ENCODE measurements at places on chromosomes 7 and 10.

DNA sequence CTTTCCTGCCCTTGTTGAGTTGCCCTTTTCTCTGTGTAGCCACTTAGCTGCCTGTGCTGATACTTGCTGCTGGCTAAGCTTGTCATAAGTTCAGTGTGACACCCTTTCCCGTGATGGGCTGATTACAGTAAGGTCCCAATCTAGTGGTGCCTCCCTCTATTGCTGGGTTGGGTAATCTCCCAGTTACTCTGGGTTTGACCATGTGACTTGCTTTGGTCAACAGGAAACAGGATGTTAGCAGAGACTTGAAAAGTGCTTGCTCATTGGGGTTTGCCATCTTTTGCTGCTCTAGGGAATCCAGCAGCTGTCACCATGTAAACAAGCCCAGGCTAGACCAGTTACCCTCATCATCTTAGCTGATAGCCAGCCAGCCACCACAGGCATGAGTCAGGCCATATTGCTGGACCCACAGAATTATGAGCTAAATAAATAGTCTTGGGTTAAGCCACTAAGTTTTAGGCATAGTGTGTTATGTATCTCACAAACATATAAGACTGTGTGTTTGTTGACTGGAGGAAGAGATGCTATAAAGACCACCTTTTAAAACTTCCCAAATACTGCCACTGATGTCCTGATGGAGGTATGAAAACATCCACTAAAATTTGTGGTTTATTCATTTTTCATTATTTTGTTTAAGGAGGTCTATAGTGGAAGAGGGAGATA lies 4.0 kb upstream of the LEP start:
- no peak for DNase-seq

GRCh38 chr7:76397409-76398183 lies 11.9 kb downstream of the SSC4D start:
- peak; percentile 63 for DNase-seq

GRCh38 chr7:41237956-41238355 lies 464.9 kb downstream of the INHBA start:
- DNase-seq = no peak

DNA sequence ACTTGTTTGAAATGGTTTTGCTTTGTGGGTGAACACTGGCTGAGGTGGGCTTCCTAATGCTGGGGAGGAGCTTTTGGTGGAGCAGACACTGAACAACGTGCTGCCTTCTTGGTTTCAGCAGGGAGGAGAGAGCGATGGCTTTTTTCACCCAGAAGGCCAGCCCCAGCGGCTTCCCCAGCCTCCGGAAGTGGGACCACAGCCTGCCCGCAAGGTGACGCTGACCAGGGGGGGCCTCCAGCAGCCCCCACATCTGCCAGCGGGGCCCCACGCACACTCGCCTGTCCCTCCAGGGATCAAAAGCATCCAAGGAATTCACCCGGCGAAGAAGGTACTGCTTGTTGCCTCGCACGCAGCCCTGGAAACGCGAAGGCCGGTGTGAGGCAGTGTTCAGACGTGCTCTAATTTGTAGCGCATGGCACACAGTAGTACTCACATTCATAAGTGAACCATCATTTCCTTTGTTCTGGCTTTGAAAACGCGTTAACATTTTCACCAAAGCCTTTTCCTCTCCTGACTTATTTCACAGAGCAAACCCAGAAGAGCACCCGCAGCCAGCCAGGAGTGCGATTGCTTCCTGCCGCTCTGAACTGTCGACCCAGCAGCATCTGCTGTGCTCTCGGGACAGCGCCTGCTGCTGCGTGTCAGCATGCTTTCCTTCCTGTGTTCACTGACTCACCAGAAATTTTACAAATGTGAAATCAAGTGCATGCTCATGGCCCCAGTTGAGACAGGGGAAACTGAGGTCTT lies 48.4 kb downstream of the SHH start:
- peak; percentile 11 for DNase-seq

DNA sequence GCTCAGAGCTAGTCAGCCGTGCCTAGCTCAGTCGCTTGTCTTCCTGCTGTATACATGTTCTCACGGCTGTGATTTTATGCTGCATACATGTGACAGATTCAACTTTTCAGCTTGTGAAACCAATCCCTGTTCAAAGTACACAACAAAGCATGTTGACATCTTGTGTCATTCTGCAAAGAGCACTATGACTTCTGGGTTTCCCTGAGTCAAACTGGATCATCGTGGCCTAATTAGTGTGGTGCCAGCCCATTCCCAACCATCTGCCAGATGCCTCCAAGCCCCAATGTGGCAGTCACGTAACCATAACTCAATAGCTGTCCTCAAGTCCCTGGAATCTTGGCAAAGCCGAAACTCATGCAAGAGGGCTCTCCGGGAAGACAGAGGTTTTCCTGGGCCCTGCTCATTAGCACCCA lies 144.8 kb downstream of the MYOF start:
- no peak for DNase-seq

- no peak for DNase-seq
These were observed 61.3 kb downstream of the GFRA1 start for GRCh38 chr10:116211682-116212081.

- DNase-seq = no peak
These were observed 121.5 kb downstream of the TYW1B start for GRCh38 chr7:72706521-72706920.

- DNase-seq = no peak
These were observed 154.2 kb downstream of the GRID1 start for GRCh38 chr10:86212391-86212700.

DNA sequence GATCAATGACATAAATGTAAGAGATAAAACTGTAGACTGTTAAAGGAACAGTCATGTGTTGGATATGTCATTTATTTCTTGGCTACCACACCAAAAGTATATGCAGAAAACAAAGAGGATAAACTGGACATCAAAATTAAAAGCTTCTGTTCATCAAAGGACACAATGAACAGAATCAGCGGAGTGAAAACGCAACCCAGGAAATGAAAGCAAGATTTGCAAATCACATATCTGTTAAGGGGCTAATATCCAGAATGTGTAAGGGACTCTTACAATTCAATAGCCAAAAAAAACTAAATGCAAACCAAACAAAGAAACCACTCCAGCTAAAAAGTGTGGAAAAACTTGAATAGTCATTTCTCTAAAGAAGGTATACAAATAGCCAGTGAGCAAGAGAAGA lies 164.3 kb downstream of the ZMYND11 start:
- DNase-seq = no peak

GRCh38 chr7:139813151-139813550 lies 15.9 kb upstream of the TBXAS1 start:
- DNase-seq = no peak

GRCh38 chr10:28320799-28321198 lies 17.9 kb upstream of the MPP7 start:
- no peak for DNase-seq

DNA sequence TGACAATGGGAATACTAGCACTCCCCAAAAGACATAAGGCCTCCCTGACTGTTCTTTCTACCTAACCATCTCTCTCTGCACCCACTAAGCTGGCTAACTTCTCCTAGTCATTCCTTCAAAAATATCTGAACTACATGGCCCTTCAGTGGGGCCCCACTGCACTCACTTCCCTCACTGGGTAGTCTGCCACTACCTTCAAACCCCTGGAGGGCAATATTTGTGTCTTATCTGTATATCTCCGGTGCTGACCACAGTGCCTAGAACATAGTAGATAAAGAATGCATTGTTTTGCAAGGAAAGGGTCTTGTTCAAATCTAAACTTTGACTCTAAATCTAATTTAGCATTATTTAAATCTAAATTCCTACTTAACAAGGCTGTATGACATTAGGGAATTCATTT lies 44.3 kb downstream of the CACUL1 start:
- no peak for DNase-seq

- no peak for DNase-seq
These were observed 2.2 kb upstream of the WAC start for GRCh38 chr10:28530751-28531150.

GRCh38 chr7:130254555-130254954 lies 12.1 kb upstream of the CPA2 start:
- DNase-seq = no peak

DNA sequence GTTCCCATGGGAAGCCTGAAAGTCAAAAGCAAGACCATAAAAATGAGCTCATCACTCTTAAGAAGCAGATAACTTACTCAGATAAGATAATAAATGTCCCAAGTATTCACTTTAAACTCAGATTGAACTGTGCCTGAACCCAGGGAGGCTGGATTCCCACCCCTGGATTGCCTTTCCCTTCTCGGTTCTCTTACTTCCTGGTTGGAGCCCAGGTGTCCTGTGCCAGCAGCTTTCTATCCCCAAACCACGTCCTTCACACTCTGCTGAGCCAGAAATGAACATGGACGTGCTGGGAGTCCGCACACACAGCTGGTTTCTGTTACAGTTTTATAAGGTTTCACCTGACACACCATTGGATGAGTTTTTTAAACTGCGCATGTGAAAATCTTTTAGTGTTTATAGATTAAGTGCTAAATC lies 636.2 kb upstream of the IGFBP3 start:
- DNase-seq = no peak

DNA sequence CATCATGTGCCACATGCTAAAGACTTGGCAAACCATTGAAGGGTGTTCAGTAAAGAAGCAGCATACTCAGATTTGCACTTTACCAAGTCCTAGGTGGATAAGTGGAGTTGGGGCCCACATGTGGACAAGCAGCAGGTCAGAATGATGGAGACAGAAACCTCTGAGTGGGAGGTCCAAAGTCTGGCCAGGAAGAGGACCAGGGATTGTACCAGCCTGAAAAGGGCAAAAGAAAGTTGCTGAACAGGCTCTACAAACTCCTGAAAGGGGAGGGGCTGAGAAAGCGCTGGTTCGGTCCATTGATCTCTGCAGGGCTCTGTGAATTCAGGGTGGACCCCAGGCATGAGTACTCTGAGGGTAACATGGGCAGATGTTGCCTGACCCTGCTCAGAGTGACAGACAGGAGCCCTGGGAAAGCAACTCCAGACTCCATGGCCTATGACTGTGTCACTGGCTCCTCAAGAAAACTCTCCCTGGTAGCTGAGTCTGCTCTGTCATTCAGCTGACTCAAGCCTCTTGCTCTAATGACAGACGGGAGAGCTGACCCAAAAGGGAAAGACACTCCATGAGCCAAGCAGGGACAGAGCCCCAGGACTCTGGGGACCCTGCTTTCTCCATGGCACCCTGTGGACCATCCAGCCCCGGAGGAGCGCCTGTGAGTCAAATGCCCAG lies 68.5 kb downstream of the TBXAS1 start:
- DNase-seq = no peak

GRCh38 chr7:80646083-80646865 lies 7.8 kb downstream of the CD36 start:
- no peak for DNase-seq

- no peak for DNase-seq
These were observed 116.4 kb upstream of the TCERG1L start for GRCh38 chr10:131427901-131428300.

GRCh38 chr10:121310151-121310711 lies 288.0 kb downstream of the FGFR2 start:
- no peak for DNase-seq

GRCh38 chr10:24247841-24248240 lies 38.9 kb downstream of the KIAA1217 start:
- DNase-seq = no peak

GRCh38 chr10:124627866-124628675 lies 116.1 kb downstream of the FAM53B start:
- no peak for DNase-seq

GRCh38 chr10:101161494-101162299 lies 30.6 kb downstream of the TLX1 start:
- DNase-seq = peak; percentile 32

DNA sequence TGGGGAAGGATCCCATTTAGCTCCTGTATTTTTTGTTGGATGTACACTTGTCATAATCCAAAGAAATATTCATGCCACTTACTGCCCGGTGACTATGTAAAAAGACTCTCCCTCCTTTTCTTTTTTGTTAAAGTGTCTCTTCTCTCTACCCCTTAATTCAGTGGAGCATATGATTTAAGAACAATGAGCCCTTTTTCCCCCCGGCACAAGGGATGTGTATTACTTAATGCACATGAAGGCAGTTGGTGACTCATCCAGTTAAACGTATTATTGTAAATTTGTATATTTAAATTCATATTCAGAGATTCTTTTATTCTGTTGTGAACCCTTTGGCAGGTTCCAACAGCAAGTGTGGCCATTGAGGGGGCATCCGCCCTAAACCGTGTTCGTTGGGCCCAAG lies 241.9 kb downstream of the SLC25A13 start:
- no peak for DNase-seq

- DNase-seq = no peak
These were observed 159.4 kb upstream of the AHR start for GRCh38 chr7:17139081-17139480.

GRCh38 chr10:103871006-103871405 lies 15.6 kb upstream of the SH3PXD2A start:
- no peak for DNase-seq

- DNase-seq = no peak
These were observed 399.2 kb upstream of the AUTS2 start for GRCh38 chr7:69199041-69199440.

- DNase-seq = no peak
These were observed 21.6 kb upstream of the ZNF37A start for GRCh38 chr10:38072552-38072951.

Data from T-helper 22 cell (primary cell).